ENCODE measurements at places on chromosomes 5 and 9.

DNA sequence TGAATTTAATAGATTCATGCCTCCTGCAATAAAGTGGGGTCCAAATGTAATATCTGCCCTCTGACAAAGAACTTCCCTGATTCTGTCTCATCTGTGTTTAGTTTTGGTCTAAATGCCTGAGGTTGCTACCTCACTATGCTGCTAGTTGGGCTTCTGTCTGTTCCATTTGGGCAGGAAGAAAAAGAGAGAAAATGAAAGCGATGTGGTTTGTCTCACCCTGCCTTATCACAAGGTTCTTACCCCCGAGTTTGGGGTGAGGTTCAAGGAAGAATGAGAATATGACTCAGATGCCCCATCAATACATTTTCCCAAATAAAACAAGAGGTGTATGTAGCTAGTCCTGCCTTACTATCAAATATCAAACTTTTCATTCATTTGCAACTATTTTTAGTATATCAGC lies 132.1 kb upstream of the MTAP start:
- DNase-seq = no peak

DNA sequence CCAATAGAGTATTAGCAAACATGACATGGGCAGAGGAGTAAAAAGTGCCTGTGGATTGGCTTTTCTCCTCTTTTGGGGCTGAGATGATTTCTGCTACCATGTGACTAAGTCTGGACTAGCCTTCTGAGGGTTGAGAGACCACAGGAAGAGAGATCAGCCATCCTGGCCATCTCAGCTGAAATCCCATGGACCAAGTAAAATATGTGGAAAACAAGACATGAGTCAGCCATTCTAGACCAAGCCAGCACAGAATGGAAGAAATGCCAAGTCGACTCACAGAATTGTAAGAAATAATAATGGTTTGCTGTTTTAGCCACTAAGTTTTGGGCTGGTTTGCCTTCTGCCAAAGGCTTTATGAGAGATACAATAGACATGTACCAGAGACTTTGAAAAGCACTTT lies 377.8 kb downstream of the CHSY3 start:
- peak; percentile 43 for DNase-seq

GRCh38 chr5:138927979-138928378 lies 52.8 kb upstream of the LRRTM2 start:
- DNase-seq = peak; percentile 66

- DNase-seq = no peak
These were observed 256.3 kb downstream of the KIAA0825 start for GRCh38 chr5:94361832-94362796.
